Cardiac septum (tissue), 1 donor: ENCODE measurements at places on chromosomes 2 and 18. TPM values are rescaled to one million over a fixed set of nuclear protein-coding genes. Genes with fewer than 3 reads are reported as not detected.

SERPINB13 gene
- total RNA-seq = not detected

THSD7B gene
- 0.62 TPM for total RNA-seq

IL1F10 gene
- not detected for total RNA-seq

GREB1L gene
- 16.2 TPM for total RNA-seq
